Renal pelvis (tissue), 12 donors: ENCODE measurements at places on chromosomes 1 and 21. TPM values are rescaled to one million over a fixed set of nuclear protein-coding genes. Genes with fewer than 3 reads are reported as not detected.

DNA sequence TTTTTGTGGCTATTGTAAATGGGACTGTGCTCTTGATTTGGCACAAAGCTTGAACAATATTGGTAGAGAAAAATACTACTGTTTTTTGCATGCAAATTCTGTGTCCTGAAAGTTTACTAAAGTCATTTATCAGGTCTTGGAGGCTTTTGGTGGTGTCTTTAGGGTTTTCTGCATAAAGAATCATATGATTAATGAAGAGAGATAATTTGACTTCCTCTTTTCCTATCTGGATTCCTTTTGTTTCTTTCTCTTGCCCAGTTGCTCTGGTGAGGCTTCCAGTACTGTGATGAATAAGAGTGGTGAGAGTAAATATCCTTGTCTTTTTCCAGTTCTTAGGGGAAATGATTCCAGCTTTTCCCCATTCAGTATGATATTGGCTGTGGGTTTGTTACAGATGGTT lies 1166.7 kb downstream of the NCAM2 start:
- no peak for DNase-seq

DNA sequence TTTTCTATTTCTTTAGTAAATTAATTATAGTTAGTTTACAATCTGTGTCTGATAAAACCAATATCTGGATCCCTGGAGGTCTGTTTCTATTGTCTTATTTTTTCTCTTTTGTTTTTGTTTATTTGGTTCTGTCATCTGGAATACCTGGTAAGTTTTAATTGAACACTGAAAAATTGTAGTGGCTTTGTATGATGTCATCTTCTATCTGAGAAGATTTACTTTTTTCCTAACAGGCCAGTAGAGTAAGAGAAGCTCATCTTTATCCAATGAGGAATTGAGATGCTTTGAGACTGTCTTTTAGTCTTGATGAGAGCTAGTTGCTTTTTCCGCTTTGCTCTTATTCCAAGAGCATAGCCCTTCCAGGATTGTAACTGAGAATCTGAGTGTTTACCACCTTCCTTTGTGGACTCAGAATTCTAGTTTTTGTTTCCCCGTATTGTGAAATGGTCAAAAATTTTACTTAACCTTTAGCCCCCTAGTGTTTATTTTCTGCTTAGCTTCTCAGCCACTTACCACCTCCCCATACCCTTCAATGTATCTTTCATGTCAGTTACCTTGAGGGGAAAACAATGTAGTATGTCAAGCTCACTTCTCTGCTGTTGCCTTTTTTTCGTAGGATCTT lies 25.0 kb downstream of the PTGFRN start:
- DNase-seq: no peak

GRCh38 chr1:61556631-61557030 lies 168.3 kb downstream of the TM2D1 start:
- no peak for DNase-seq

- peak; percentile 45 for DNase-seq
Measured at GRCh38 chr1:11691302-11691914, at the start of gene DRAXIN. DRAXIN (plus strand) TSS chr1:11691710; CDS start chr1:11706259, 14,549 bp downstream.

- no peak for DNase-seq
Measured at GRCh38 chr1:220160027-220160426, 66.1 kb downstream of the IARS2 start.

DNA sequence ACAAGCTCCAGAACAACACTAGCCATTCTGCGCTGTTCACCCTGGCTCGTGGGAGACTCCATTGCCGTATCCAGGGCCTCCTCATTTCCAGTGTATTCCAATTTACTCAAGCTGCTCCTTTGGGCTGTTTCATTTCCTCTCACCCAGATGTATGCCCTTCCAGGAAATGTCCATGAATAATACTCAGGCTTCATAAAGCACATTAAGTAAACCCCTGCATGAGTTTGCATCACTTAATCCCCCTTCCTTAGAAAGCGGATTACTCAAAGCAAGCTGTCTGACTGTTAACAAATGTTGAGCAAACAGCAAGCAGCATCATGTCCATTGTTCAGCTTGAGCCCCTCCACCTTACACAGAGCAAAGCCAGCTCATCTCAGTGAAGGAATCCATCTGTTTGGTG lies 403.6 kb upstream of the PBX1 start:
- peak; percentile 15 for DNase-seq

DNA sequence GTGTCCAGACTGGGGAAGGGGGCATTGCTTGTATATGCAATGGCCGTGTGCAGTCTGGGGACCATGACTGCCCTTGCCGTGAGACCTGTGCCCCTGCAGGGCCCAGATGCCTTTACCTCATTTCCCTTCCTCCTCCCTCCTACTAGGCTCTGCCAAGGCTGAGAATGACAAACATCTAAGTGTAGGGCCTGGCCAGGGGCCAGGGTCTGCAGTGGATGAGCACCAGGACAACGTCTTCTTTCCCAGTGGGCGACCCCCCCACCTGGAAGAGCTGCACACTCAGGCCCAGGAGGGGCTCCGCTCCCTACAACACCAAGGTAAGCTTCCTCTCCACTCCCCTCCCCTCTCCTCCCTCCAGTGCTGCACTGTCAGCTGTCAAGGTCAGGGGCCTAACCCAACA lies 49.5 kb downstream of the YARS1 start:
- no peak for DNase-seq

DNA sequence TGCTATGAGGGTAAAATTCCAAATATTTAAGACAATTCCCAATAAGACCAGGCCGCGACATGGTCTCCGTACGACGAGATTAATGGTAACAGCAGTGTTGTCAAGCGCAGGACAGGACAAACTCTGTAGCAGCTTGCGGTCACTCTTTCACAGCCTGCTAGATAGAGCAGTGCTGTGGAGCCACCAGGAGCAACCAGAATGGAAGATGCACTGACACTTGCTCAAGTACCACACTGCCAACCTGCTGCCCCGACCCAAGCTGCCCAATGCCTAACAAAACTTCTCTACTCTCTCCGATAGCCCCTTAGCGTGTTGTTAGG lies 636 bp downstream of the WARS2 start:
- DNase-seq: no peak

DNA sequence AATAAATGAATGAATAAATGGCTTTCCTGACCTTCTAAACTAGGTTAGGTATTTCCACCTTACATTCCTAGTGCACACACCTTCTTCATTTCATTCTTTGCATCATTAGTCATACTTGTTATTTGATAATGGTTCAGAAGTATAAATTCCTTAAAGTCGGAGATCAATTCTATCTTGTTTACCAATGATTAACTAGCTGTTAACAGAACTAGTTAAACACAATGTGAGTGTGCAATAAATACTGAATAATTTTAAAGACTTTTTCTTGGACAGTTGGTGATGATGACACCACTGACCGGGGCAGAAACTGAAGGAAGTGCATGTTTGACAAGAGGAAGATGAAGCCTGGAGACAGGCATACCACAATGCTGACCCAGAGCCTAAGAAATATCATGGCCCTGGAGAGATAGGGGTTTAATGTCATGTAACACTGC lies 207.1 kb upstream of the DEPDC1 start:
- no peak for DNase-seq

GRCh38 chr1:234325878-234326496 lies 47.3 kb upstream of the COA6 start:
- no peak for DNase-seq

TMEM269 gene
- polyA plus RNA-seq: 1.0 TPM

SLC35F3 gene
- polyA plus RNA-seq: 0.49 TPM

ANGPTL1 gene
- 6.2 TPM for polyA plus RNA-seq
